ENCODE measurements at places on chromosomes 7 and 10.
A peak's percentile ranks its signal among the peaks of the same experiment; 100 is the strongest.

DNA sequence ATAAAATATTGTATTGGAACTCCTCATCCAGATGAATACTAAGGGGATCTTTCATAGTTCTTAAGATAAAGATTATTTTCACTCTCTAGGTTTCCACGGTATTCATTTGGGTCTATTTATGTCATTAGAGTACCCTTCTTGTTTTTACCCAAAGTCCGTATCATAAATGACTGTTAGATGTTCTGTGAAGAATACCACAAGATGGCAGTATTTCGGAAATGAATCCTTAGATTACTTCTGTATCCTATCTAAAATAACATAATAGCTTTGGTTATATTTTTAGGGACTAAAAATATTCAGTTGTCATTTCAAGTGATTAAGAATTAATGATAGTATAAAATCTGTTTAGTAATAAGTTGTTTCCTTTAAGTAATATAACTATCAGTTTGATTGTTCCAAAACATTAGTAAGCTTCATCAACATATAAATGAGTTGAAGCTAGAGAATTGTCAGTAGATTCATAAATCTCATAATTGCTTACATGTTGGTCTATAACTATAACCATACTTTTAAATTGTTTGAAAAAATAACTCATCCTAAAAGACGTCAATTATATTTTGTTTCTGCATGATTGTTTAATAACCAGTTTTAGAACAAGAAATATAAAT lies 337.5 kb upstream of the KCND2 start:
- no peak for DNase-seq

GRCh38 chr10:74792726-74793125 lies 33.7 kb upstream of the KAT6B start:
- DNase-seq = no peak

GRCh38 chr7:81692146-81692905 lies 77.5 kb downstream of the HGF start:
- DNase-seq = no peak

GRCh38 chr10:131144196-131144595 lies 167.3 kb downstream of the TCERG1L start:
- no peak for DNase-seq

- DNase-seq = no peak
Measured at GRCh38 chr10:112565434-112566053, 118.5 kb downstream of the VTI1A start.

- DNase-seq = no peak
Measured at GRCh38 chr7:137636376-137636775, 210.4 kb downstream of the DGKI start.

- peak; percentile 31 for DNase-seq
Measured at GRCh38 chr10:132987671-132988571, 45.6 kb upstream of the CFAP46 start.

DNA sequence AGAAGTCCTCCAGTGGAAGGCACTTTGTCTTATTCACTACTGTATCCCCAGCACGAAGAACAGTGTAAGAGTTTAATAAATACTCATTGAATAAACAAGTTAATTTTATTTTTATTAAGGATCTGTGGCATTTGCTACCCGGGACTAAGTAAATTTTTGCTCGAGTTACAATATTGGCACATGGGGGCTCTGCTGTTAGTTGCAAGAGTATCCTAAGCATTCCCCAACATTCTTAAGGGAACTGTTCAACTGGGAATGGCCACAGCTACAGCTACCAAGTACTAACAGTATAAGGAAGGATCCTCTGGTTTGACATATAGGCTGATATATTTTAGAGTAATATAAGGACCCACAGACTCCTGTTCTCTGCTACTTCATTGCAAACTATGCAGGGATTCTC lies 8.7 kb upstream of the LRRTM3 start:
- no peak for DNase-seq

GRCh38 chr7:105643851-105644250 lies 62.6 kb upstream of the EFCAB10 start:
- DNase-seq = no peak

- DNase-seq = no peak
Measured at GRCh38 chr10:46301056-46301645, 14.4 kb downstream of the ANTXRL start.

DNA sequence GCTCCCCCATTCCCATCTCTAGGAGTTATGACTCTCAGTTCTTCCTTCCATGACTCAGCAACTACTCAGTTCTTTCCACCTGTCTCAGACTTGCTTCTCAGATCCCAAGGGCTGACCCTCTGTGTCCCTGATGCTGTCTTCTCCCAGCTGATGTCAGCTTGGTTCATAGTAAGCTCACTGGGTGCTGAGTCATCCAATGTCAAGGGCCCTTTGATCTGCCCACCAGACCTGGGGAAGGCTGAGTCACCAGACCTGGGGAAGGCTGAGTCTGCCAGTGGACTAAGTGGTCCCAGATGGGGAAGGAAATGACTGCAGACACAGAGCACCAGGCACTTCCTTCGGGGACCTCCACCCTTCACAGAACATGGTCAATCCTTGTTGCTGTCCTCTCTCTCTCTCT lies 76.1 kb upstream of the ZEB1 start:
- no peak for DNase-seq

- DNase-seq = no peak
Measured at GRCh38 chr7:41437257-41438196, 265.4 kb downstream of the INHBA start.

- no peak for DNase-seq
Measured at GRCh38 chr7:80060218-80060806, 74.3 kb upstream of the GNAI1 start.

DNA sequence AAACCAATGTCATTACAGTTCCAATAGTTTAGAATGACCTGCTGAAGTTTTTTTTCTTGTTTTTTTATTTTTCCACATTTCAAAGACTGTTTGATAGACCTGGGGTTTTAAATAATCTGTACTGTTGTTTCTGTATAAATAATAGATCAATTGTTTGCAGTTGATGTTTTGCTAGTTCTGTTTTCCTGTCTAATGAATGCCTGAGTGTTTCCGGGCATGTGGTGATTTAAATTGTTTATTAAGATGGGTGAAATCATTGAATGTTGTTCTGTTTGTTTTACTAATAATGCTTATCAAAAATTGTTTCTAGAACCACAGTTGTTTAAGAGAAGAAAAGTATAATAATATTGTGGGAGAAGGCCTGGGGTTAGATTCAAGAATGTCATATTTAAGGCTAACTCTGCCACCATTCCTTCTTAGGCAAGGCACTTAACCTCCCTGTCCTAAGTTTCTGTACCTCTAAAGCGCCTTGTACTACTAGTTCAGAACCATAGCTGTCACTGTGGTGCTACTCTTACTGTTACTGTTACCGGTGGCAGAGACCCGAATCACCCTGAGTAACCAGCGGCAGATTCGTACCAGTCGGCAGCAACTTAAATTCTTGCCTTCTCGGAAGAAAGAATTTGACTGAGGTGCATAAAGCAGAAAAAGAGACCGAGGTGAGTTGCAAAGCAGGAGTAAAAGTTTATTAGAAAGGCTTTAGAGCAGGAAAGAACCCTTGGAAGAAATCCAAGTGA lies 1014.1 kb downstream of the REEP3 start:
- DNase-seq = no peak

DNA sequence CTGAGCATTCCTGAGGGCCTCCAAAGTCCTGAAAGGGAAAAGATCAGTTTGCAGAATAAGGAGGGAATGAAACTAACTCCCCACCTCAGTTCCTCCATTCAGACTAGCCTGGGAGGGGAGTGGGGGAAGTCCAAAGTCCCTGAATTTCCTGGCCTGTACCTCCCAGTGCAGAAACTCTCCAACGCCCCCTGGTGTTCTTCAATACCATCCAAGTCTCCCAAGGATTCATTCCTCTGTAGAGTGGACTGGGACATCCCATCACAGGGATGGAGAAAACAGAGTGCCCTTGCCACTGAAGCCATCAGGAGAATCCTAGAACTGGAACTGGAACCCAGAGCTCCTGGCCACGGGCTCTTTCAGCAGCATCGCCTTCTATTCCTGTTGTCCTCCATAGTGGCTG lies 1.6 kb upstream of the COL13A1 start:
- DNase-seq = no peak

DNA sequence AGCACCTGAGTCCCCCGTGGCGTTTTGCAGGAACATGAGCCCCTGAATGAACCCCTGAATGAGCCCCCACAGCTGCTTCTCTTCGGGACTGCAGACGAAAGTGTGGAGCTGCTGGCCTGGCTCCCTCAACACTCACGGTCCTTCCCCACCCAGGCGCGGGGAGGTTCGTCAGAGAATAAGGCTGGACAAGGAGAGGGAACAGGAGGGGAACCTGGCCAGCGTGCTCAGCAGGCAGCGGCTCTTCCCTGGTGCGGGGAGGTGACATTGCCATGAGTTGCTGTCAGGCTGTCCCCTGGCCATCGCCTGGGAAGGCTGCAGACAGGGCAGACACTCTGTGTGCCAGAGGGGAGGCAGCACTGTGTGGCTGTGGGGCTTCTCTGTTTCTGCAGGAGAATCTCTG lies 80.9 kb upstream of the SHH start:
- no peak for DNase-seq

DNA sequence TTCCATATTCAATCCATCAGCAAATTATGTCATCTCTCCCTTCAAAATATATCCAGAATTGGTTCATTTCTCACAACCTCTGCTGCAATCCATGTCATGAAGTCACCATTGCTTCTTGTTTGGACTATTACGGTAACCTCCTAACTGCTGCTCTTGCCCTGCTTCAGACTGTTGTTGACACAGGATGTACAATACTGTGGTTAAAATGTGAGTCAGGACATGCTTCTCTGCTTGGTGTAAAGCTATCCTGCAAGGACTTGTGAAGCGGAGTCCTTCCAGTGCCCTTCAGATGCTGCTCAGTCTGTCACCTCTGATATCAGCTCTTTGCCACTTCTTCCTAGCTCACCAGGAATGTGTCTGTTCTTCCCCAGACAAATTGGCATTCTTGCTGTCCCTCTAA lies 10.4 kb upstream of the NXPH1 start:
- DNase-seq = no peak

- DNase-seq = no peak
Measured at GRCh38 chr7:150567871-150568301, 696 bp downstream of the GIMAP4 start.

- DNase-seq = no peak
Measured at GRCh38 chr7:64992971-64993370, 2.1 kb upstream of the ZNF117 start.

DNA sequence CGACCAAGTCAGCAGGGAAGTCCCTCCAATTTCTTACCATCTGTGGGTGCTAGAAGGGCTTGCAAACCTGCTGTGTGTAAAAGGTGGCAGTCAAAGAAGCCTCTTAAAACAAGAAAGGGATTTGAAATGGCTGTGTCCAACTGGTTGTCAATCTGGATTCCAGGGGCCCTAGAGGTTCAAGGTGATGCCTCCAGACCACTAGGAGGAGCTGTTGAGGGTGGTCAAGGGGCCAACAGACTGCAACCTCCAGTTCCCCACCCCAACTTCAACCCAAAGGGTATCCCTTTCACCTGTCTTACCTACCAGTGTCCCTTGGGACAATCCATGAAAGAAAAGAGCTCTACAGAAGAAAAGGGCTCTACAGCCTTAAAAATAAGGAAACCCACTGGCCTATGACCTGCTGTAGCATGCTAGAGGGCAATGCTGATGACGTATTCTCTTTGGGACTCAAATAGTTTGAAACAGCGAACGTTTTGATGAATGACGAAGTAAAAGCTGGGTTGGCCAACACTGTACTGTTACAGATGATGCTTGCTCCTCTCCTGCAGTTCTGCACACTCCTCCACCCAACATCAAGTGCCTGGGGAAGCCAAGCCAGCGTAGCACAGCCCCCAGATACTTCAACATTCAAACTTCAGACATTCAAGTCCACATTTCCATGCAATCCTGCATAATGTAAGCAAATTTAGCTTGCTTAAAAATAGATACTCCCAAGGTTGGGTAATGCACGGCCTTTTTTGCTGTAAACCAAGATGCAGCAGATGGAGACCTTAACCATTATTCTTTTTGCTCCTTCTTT lies 45.9 kb upstream of the WDR11 start:
- no peak for DNase-seq

- DNase-seq = no peak
Measured at GRCh38 chr7:135197906-135198655, 13.2 kb downstream of the WDR91 start.

- no peak for DNase-seq
Measured at GRCh38 chr10:34538281-34538829, 276.7 kb downstream of the PARD3 start.

DNA sequence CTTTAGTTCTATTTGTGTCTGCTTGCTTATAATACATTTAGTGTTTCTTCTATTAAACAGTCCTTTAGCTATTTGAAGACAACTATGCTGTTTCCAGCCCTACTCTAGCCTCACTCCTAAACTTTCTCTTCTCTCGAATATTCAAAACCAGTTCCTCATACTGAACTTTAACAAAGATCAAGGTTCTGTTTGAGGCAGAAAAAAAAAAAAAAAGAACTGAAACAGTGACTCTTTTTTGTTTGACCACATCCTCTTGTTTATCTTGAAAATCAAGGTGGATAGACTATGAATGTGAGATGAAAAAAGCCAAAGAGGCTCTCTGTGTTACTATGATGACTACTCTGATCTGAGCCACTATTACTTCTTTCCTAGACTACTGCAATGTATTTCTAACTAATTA lies 154.3 kb downstream of the ZNF365 start:
- no peak for DNase-seq

GRCh38 chr10:84310470-84310869 lies 17.9 kb upstream of the CCSER2 start:
- DNase-seq = no peak

- DNase-seq = no peak
Measured at GRCh38 chr7:157566631-157567006, 229.8 kb downstream of the DNAJB6 start.

GRCh38 chr10:79223091-79224048 lies 123.9 kb upstream of the PPIF start:
- no peak for DNase-seq

- no peak for DNase-seq
Measured at GRCh38 chr10:660970-661596, 28.4 kb downstream of the DIP2C start.

- no peak for DNase-seq
Measured at GRCh38 chr7:36765605-36766004, 41.3 kb upstream of the AOAH start.

DNA sequence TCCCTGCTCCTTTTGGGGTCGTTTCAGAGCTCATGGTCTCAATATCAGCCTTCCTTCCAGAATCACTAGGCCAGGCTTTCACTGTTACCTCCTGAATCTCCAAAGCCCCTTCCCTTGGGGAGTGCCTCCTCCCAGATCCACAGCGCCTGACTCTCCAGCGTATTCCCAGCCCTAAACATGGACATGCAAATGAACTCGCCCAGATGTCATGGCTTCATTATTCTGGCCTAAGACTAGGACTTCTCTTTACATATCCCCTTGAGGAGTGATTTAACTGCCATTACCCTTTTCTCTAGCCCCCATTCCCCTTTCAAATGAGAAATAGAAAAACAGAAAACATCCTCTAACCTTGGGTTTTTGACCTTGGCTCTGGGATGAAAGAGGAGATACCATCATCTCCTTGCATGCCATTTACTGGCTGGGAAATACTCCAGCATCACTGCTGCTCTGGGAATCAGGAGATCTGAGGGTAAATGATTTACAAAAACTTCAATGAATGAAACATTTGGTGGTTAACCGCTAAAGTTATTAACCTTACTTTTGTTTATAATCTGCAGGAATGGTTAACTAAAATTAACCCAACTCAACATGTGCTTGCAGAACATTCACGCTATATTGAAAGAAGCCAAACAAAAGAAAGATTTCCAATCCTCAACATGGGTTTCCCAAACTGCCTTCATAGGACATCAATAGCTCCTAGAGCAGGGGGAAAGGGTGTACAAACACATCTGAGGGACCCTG lies 37.0 kb downstream of the FAM171A1 start:
- DNase-seq = no peak
